Right kidney (tissue), 9 donors: ENCODE measurements at places on chromosomes 5 and 9.
A peak's percentile ranks its signal among the peaks of the same experiment; 100 is the strongest.

- DNase-seq = peak; percentile 29
Observed at GRCh38 chr5:152560512-152561137, 155.5 kb upstream of the NMUR2 start.

DNA sequence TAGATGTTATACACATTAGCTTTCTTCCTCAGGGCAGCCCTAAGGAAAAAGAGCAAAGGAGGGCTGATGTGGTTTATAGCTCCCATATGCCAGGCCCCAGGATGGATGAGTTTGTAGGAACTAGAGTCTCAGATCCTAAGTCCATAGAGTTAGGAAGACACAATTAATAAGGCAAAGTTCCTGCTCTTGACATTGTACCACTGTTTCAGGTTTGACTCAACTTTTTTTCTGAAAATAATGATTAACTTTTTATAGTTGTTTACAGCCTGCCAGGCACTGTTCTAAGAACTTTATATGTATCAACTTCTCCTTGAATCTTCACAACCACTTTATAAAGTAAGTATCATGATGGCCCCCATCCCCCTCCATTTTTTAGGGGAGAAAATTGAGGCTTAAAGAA, 339.5 kb downstream of the PDE4D start:
- DNase-seq = no peak

GRCh38 chr9:125277411-125277810, 15.8 kb downstream of the GAPVD1 start:
- no peak for DNase-seq

DNA sequence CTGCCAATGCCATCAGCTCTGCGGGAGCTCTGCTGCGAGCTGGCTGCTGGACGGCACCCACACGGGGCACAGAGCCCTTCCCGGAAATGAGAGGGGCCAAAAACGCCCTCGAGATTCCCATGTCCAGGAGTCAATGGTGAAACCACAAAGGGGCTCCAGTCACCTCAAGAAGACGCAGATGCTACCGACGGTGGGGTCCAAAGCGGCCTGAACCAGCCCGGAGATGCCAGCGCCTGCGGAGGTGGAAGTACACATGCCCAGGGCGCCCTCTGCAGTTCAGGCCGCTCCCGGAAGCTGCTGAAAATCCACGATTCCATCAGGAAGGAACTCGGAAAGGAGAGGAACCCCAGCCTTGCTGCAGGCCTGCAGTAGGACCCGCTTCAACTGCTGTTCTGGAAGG, 82.4 kb upstream of the SELENOP start:
- DNase-seq = no peak

DNA sequence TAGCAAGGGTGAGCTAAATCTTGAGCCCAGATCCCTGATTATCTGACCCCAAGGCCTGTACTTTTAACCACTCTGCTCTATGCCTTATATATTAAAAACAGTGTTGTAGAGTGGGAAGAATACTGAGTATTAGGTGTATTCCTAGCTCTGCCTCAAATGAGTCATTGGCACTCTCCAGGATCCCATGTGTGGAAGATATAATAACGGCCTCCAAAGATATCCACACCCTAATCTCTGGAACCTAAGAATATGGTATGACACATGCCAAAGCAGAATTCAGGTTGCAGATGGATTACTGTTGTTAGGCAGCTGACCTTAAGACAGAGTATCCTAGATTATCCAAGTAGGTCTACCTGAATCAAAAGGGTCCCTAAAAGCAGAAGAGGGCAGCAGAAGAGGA, 110.8 kb downstream of the ADRB2 start:
- DNase-seq = no peak
